ENCODE measurements at places on chromosomes 4 and X.

DNA sequence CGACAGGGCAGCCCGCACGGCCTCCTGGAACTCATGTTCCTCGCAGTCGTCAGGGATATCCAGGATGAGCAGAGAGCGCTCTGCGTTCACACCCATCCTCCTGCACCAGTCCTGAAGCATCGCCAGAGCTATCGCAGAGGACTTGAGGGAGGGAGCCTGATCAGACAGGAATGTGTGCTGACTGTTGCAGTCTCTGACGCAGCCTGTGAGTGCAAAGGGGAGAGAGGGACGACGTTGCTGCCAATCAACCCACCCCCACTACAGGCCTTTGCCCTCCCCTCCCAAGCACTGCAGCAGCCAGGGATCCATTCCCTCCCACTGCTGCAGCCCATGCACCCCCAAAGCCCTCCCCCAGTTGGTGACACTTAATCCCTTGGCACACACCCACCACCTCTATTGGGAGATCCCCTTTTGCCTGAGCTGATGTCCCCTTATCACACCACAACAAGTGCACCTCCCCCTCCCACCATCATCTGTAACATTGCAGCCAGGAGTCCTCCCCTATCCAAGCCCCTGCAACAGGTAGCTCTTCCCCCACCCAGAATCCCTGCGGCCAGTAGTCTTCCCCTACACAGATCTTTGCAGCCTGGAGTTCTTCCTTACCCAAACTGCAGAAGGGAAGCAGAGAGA lies 897 bp downstream of the PNMA6F start:
- no peak overlapping the region for H3K27ac ChIP-seq
- H3K36me3 ChIP-seq: no peaks in the 10 kb centered on the region
- DNase-seq: no peak
- no peaks in the 10 kb centered on the region for H3K27me3 ChIP-seq
- no peaks in the 10 kb centered on the region for H3K4me1 ChIP-seq
- no peak overlapping the region for H3K4me3 ChIP-seq

- DNase-seq: no peak
- no peak overlapping the region for H3K27ac ChIP-seq
- H3K36me3 ChIP-seq: no peaks in the 10 kb centered on the region
- no peaks in the 10 kb centered on the region for H3K27me3 ChIP-seq
Observed at GRCh38 chr4:8940792-8941491, 69.3 kb upstream of the HMX1 start.

DNA sequence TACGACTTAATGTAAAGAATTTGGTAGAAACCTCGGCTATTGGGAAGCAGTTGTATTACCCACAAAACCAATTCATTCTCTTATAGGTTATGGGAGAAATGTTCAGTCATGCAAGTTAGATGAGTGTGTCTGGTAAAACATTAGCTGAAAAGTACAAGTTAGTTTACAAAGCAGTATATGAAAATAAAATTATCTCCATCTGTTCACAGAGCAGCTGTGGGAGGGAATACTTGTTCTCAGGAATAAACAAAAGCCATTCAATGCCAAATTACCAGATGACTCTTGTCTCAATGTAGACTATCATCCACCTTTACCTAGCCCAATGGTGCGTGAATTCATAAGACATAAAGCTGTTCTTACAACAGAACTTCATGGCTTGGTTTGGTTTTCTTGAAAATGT lies 28.6 kb downstream of the STAP1 start:
- DNase-seq: no peak
- no peaks in the 10 kb centered on the region for H3K27me3 ChIP-seq
- H3K36me3 ChIP-seq: no peaks in the 10 kb centered on the region

DNA sequence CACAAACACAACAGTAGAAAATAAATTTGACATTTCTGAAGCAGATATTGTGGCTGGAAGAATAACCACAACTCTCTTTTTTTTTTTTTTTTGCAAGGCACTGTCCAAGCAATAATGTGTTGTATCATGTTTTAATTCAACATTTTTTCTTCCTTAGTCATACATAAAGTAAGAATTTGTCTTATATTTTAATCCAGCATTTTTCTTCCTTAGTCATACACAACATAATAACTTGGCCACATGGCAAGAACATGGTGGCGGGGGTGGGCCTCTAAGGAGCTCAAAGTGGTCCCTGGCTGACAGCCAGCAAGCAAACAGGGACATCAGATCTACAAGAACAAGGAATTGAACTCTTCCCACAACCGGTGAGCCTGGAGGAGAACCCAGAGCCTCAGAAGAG lies 20.2 kb downstream of the FBXW7 start:
- H3K27me3 ChIP-seq: no peaks in the 10 kb centered on the region
- no peaks in the 10 kb centered on the region for H3K36me3 ChIP-seq
- H3K4me3 ChIP-seq: no peak overlapping the region
- H3K27ac ChIP-seq: no peak overlapping the region

DNA sequence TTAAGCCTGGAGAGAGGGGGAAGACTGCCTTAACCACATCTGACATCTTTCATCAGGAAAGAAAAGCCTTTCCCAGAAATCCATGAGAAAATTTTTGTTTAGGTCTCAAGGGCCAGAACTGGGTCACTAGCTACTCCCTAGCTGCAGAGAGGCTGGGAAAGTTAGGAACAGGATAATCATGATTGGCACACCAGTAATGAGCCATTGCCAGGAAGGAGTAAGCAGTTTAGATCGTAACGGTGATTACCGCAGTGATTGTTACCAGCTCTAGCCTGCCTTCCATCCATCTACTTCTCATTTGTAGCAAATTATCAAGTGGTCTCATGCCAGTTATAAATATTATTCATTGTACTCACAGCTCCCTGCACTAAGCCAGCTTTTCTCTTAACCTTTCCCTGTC lies 22.7 kb upstream of the STX18 start:
- H3K4me1 ChIP-seq: no peaks in the 10 kb centered on the region
- no peaks in the 10 kb centered on the region for H3K27me3 ChIP-seq
- no peaks in the 10 kb centered on the region for H3K36me3 ChIP-seq
- DNase-seq: no peak

GRCh38 chr4:163395055-163395454 lies 51.4 kb downstream of the NPY5R start:
- no peak overlapping the region for H3K4me3 ChIP-seq
- no peak overlapping the region for H3K27ac ChIP-seq
- no peak for DNase-seq
- H3K27me3 ChIP-seq: no peaks in the 10 kb centered on the region
- no peaks in the 10 kb centered on the region for H3K4me1 ChIP-seq
- no peaks in the 10 kb centered on the region for H3K36me3 ChIP-seq
